Ascending aorta (tissue), 2 donors: ENCODE measurements at places on chromosomes 1 and 21. TPM values are rescaled to one million over a fixed set of nuclear protein-coding genes. Genes with fewer than 3 reads are reported as not detected.
A peak's percentile ranks its signal among the peaks of the same experiment; 100 is the strongest.

GRCh38 chr1:145977486-145978470 is 13.3 kb downstream of the POLR3GL start:
- peaks cover 49% of the 10 kb centered on the region for H3K4me1 ChIP-seq
- H3K4me3 ChIP-seq: no peak overlapping the region
- H3K36me3 ChIP-seq: no peaks in the 10 kb centered on the region
- H3K27ac ChIP-seq: peak overlapping the region; percentile 98

- no peaks in the 10 kb centered on the region for H3K36me3 ChIP-seq
- no peak overlapping the region for H3K27ac ChIP-seq
- H3K27me3 ChIP-seq: no peaks in the 10 kb centered on the region
- peaks cover 3% of the 10 kb centered on the region for H3K4me1 ChIP-seq
Measured at GRCh38 chr1:244234009-244234643, 183.0 kb downstream of the ZBTB18 start.

OR2T35 gene
- total RNA-seq: not detected

DNA sequence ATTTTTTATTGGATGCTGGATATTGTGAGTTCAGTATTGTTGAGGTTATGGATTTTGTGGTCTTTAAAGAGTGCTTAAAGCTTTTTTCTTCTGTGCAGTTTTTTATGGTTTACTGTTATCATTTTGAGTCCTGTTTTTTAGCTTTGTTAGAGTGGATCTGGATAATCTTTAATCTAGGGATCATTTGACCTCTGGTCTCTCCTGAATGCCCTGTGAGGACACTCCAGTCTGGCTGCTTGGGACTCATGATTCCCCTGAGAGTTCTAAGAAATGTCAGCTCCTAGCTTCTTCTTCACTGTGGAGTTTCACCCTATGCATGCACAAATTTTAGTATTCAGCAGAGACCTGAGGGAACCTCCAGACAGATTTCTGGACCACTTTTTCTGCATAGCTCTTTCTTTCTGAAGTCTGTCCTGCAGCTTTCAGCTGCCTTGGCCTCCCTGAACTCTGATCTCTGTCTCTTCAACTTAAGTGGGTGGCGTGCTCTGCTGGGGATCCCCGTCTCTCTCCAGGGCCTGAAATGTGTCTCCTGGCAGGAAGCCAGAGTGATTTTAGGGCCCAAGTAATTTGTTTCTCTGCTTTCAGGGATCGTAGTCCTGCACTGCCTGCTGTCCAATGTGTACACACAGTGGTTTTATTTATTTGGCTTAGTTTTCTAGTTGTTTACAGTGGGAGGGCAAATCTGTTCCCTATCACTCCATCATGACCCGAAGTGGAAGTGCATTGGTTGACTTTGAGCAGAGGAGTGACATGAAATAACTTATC is 14.7 kb downstream of the PEX14 start:
- no peak overlapping the region for H3K27ac ChIP-seq
- no peak for DNase-seq
- no peaks in the 10 kb centered on the region for H3K27me3 ChIP-seq
- H3K4me1 ChIP-seq: no peaks in the 10 kb centered on the region

- H3K36me3 ChIP-seq: no peaks in the 10 kb centered on the region
- H3K27ac ChIP-seq: no peak overlapping the region
- no peak overlapping the region for H3K4me3 ChIP-seq
- no peaks in the 10 kb centered on the region for H3K4me1 ChIP-seq
Measured at GRCh38 chr1:6338695-6339094, 54.9 kb downstream of the ACOT7 start.

APCS gene
- not detected for total RNA-seq

SELL gene
- 1.9 TPM for total RNA-seq

DNA sequence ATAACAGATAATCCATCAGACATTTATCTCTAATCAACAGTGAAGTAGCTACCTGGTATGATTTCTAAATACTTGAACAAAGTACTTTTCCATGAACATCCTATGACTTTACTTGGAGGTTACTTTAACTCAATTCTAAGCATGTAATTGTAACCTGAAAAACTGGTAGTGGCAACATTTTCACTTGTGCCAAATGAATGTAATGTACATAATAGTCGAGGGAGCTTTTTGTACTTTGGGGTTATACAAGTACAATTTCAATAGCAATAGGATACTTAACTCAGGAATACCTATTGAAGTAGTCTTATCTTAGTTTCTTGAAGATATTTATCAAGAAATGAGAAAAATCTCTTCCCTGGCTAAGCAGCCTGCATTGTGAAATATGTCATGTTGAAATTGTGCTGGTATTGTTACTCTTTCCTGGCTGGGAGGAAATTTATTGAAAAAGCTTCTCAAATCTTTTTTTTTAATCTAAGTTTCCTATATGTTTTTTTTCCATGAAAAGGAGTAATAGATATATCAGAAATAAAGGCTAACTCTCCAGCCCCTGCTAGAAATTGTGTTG is 33.7 kb upstream of the CACYBP start:
- peaks cover 26% of the 10 kb centered on the region for H3K4me1 ChIP-seq
- H3K36me3 ChIP-seq: no peaks in the 10 kb centered on the region
- no peak overlapping the region for H3K4me3 ChIP-seq
- DNase-seq: no peak
- H3K27me3 ChIP-seq: no peaks in the 10 kb centered on the region

PLA2G2C gene
- total RNA-seq: not detected

DIO1 gene
- total RNA-seq: not detected

GRCh38 chr1:208048904-208049303 is 138.0 kb upstream of the CD34 start:
- DNase-seq: no peak
- H3K27ac ChIP-seq: peak overlapping the region; percentile 73
- peaks cover 59% of the 10 kb centered on the region for H3K36me3 ChIP-seq
- no peak overlapping the region for H3K4me3 ChIP-seq
- peaks cover 7% of the 10 kb centered on the region for H3K4me1 ChIP-seq

GRCh38 chr1:24932725-24933294 is 2.7 kb upstream of the RUNX3 start:
- no peaks in the 10 kb centered on the region for H3K4me1 ChIP-seq
- H3K27ac ChIP-seq: no peak overlapping the region
- H3K4me3 ChIP-seq: peak overlapping the region; percentile 39

SEC22B gene
- total RNA-seq: 16.8 TPM

GRCh38 chr21:19049567-19049966 is 646.0 kb upstream of the TMPRSS15 start:
- no peak overlapping the region for H3K27ac ChIP-seq
- DNase-seq: no peak
- no peak overlapping the region for H3K4me3 ChIP-seq
- H3K27me3 ChIP-seq: no peaks in the 10 kb centered on the region
- H3K36me3 ChIP-seq: no peaks in the 10 kb centered on the region
